Hindlimb muscle (tissue), 1 donor: ENCODE measurements at places on chromosomes 13 and 19. TPM values are rescaled to one million over a fixed set of nuclear protein-coding genes. Genes with fewer than 3 reads are reported as not detected.

GRCh38 chr13:45332036-45332830 is 8.8 kb downstream of the TPT1 start:
- DNase-seq = no peak

ZNF677 gene
- polyA plus RNA-seq = 26.3 TPM

ZNF575 gene
- 6.7 TPM for polyA plus RNA-seq

SPACA6 gene
- 9.1 TPM for polyA plus RNA-seq

DNA sequence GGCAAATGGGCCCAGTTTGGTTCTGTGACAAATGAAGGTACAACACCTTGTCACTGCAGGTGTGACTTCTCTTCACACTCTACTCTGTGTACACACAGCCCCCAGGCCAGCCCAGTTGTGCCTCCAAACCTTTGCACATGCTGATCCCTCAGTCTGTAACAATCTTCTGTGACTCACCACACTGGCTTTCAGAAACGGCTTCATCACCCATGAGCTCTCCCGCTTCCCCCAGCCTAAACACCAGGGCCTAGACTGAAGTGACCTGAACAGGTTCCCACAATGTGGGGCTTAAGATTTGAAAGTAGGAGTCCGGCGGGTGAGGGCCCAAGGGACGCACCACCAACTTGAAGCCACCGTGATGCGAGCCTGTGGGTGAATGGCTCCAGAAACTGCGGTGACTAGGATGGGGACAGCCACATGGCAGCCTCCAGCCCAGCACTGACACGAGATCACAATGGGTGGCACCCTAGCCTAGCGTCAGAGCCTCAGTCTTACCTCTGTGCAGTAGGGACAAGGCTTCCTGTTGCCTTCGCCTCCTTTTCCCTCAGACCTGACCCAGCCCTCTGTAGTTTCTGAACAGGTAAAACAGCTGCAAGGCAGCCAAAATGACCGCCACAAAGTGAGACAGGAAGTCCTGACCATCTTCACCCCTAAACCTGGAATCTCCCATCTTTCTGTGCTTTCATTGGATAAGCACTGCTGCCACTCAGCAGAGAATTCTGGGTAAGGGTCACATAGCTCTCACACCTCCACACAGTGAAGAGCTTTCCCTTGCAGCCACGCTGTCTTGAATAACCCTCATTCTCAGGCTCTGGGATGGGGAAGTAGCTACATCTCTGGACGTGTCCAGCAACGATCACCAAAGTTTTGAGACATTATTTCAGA is 34.2 kb upstream of the ZNF599 start:
- DNase-seq = no peak

DNA sequence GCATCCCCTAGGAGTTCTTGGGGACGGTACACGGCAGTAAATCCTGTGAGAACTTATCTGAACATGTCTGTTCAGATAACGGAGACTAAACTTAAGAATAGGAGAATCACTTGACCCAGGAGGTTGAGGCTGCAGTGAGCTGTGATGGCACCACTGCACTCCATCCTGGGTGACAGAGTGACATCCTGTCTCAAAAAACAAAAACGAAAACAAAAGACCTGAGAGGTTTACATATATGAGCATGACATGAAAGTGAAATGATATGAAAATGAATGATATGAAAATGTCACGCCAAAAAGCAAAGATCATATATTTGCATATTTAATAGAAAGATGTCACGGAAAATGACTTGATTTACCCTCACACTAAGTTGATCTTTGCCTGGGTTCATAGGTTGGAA is 5.8 kb downstream of the ZNF175 start:
- no peak for DNase-seq

SH3GL1 gene
- polyA plus RNA-seq = 64.4 TPM

FFAR2 gene
- 0.65 TPM for polyA plus RNA-seq

CCDC8 gene
- polyA plus RNA-seq = 80.9 TPM

GRCh38 chr13:34357435-34358232 is 539.7 kb downstream of the RFC3 start:
- no peak for DNase-seq

DNA sequence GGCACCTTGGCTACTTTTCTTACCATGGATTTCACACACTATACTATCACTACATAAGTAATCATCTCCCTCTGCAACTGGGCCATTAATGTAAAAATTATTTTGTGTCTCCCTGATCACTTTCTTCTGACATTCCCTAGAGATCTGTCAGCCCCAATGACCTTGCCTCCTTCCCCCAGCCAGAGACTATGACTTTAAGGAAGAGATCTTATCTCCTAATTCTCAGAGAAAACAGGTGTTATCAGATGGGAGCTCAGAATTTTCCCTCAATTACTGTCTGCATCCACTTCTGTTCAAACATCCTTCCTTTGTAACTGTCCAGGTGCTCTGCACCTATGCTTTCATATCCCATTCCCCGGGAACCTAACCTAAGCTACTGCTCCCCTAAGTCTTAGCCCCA is 397.5 kb downstream of the DIAPH3 start:
- DNase-seq = no peak

GRCh38 chr13:20102525-20103180 is 58.2 kb downstream of the GJA3 start:
- no peak for DNase-seq

SCAF1 gene
- polyA plus RNA-seq = 36.4 TPM

DNA sequence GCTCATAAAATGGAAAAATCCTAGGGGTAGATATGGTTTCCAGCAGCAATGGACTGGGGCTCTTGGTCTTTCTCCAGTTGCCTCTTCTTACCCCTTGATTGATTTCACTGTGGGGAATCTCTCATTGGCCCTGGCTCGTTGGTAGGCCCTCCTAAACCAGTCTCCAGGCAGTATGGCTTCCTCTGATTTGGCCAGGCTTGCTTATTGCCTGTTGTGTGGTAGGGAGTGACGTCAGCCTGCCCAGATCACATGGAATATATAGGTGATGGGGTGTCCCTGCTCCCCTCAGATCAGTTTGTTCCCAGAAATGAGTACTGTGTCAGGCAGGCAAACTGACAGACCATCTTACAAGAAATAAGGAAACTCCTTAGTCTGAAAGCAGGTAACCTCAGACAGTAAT is 5.7 kb upstream of the SELENOV start:
- no peak for DNase-seq

C19orf81 gene
- polyA plus RNA-seq = 1.9 TPM

NOVA2 gene
- polyA plus RNA-seq = 5.0 TPM

GRCh38 chr13:27339299-27339698 is 68.7 kb downstream of the RASL11A start:
- DNase-seq = no peak

GRCh38 chr13:27599845-27600553 is 20.3 kb downstream of the LNX2 start:
- no peak for DNase-seq

YJEFN3 gene
- polyA plus RNA-seq = 7.3 TPM

MYDGF gene
- 56.4 TPM for polyA plus RNA-seq

DNA sequence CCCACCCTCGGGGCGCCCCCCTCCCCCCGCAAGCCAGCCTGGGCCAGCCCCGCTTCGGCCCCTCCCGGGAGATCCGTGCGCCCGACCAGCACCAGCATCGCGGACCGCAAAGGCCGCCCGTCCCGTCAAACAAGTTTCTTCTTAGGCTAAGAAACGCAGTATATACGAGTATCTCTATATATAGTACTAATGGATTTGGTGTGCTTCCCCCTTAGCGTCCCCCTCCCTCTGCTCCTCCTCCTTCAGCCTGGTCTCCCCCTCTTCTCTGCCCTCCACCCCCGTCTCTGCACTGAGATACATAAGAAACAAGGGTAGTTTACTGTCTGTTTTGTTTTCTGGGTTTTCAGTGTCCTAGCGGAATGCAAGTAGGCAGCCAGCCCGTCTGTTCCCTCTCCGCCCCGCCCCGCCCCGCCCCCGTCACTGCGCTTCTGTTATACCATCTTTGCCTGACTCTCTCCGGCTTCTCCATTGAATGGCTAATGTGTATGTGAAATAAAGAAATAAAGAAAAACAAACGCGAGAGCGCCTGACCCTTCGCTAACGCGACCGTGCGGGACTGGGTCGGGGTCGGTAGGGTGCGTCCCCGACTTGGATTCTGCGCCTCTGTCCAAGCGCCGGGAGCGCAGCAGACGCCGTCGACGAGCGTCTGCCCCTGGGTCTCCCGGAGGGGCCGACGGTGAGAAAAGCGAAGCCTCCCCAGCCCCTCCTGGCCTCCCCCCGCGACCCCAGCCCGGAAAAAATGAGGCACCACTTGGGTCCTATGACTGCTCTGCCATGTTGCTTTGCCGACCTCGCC is 4.2 kb downstream of the LYL1 start:
- peak; percentile 60 for DNase-seq

ZNF331 gene
- polyA plus RNA-seq = 12.8 TPM

- DNase-seq = no peak
Measured at GRCh38 chr19:11921852-11922495, 2.9 kb upstream of the ZNF700 start.

- DNase-seq = no peak
Measured at GRCh38 chr13:95193509-95194230, 107.6 kb downstream of the ABCC4 start.
